ENCODE measurements at places on chromosomes 1 and 21.
A peak's percentile ranks its signal among the peaks of the same experiment; 100 is the strongest.

- no peak for DNase-seq
Observed at GRCh38 chr1:68908316-68908715, 411.4 kb upstream of the DEPDC1 start.

GRCh38 chr1:153951801-153952200 lies 5.3 kb upstream of the DENND4B start:
- no peak for DNase-seq

DNA sequence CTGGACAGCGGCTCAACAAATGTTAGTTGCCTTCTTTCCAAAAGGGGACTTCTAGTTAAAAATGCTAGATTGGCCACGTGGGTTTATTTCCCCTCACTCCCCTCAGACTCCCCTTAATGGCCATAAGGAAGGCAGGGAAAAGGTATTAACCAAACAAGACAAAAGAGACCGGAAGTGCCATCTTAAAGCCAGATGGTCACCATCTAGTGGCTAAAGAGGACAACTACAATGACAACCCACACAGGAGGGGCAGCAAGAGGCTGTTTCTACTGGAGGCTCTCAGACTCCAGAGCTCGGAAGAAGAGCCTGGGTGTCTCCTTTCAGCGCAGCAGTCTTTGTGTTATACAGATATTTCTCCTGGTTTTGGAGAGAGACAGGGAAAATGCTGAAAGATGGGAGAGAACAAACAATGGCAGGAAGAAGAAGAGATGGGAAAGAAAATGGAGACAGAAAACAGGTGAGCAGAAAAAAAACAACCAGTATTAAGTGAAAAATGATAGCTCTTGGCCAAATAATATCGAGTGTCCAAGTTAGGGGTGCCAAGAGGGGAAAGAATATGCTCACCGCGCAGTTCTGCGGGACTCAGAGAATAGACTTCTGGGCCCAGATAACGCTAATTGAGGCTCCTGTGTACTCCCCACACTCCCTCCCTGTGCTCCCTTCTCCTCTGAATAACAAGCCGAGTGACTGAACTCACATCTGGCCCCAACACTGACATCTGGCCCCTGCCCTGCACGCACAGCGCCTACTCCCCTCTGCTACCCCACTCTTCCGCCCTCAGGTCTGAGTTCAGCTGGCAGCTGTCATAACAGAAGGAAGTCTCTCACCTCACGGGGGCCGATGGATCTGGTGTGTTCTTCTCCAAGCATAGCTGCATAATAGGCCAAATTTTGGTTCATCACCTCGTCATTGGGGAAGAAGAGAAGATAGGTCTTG lies 9.6 kb downstream of the P3H1 start:
- peak; percentile 51 for DNase-seq

- DNase-seq = no peak
Observed at GRCh38 chr1:160953030-160953429, 1.6 kb downstream of the ITLN2 start.

DNA sequence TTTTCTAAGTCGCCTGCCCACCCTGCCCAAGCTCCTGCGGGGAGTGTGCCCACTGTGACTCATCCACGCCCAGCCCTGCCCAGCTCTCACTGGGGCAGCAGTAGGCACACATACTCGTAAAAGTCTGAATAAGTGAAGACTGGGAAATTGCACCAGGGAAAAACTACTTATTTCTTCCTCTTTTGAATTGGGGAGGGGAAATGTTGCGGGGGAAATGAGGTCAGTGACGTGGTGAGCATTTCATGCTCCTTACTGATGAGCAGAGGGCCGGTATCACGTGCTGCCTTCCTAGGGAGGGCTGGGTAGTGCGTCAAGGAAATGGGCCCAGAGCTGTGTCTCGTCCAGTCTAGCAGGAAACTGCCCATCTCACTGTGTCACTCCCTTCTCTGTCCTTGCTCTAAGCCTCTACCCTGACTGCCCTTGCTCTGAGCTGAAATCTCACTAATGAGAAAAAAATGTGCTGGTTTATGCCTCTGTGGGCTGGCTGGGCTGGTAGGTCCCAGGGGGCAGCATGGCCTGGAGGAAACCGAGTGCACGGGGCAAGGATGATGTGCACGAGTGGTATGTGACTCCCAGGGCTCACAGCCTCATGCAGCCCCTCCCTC lies 13.5 kb upstream of the TNFRSF1B start:
- peak; percentile 80 for DNase-seq

- DNase-seq = no peak
Observed at GRCh38 chr1:116569381-116569670, 1.5 kb downstream of the CD58 start.

DNA sequence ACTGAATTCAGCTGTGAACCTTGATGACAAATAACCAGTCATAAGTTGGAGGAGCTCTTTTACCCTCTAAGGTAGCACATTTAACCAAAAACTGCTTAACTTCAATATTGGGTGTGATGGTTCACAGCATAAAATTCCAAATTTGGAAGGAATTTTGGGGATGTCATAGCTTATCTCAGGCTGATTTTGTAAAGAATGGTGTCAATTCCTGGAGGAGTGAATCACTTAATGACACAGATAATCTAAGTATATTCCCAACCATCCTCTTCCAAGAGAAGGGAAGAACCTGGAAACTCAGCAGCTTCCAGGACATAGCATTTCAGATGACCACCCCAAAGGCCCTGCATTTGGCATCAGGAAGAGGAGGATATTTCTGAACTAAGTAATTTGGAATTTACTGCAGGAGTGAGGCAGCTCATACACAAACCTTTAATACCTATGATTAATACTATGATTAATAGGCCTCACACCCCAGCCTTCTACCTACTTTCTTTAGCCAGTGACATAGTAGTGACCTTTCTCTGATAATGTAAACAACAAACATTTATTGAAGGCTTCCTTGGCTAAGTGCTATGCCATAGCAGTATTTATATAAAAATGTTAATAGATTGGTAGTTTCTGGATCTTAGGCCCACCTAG lies 14.5 kb downstream of the GLUL start:
- no peak for DNase-seq

DNA sequence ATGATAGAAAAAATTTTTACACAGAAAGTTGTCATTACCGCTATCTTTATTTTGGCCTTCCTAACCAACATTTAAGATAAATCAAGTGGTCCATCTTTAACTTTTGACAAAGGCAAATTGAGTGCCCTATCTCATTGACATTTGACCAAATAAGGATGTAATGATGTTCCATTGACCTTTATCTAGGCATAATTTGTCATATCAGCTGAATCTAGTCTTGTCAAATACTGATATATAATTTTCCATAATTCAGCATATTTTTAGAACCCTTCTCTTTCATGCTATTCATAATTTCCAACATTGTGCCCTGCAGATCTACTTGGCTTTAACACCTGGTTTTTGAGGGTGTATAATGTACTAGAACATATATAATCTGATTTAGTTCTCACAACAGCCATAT lies 63.8 kb downstream of the XCL1 start:
- no peak for DNase-seq

DNA sequence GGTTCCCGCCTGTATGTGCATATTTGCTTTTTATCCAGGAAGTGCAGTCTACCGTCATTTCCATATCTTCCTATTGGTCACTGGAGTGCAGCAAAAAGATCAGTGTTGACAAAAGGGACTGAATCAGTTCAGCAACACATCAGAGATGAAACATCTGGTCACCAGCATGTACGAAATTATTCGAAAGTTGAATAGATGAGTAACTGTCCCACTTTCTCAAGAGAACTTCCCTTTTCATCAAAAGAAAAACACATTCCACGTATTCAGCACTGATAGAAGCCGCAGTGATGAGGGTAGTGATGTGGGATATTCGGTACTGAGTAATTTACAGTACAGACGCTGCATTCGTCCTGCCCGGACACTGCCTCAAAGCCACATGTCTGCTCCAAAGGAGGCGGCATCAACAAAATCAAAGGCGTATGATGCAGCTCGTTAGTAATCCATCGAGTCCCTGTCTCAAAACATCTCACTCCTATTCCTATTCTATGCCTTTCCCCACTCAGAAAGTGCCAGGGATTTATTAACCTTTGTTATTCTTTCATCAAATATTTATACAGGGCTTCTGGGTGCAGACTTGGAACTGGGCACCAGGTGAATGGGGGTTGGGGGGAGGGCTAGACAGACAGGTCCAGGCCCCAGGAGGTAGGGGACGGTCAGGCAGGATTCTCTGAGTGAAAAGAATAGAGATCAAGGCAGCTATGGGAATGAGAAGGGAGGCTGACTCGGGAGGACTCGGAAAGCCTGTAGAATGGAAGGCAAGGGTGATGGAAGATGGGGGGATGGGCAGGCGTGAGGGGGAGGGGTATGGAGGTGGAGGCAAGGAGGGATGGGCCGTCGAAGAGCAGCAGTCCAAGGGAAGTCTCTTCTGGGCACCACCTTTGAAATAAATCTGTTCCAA lies 79.5 kb upstream of the SLC45A1 start:
- DNase-seq = peak; percentile 63

DNA sequence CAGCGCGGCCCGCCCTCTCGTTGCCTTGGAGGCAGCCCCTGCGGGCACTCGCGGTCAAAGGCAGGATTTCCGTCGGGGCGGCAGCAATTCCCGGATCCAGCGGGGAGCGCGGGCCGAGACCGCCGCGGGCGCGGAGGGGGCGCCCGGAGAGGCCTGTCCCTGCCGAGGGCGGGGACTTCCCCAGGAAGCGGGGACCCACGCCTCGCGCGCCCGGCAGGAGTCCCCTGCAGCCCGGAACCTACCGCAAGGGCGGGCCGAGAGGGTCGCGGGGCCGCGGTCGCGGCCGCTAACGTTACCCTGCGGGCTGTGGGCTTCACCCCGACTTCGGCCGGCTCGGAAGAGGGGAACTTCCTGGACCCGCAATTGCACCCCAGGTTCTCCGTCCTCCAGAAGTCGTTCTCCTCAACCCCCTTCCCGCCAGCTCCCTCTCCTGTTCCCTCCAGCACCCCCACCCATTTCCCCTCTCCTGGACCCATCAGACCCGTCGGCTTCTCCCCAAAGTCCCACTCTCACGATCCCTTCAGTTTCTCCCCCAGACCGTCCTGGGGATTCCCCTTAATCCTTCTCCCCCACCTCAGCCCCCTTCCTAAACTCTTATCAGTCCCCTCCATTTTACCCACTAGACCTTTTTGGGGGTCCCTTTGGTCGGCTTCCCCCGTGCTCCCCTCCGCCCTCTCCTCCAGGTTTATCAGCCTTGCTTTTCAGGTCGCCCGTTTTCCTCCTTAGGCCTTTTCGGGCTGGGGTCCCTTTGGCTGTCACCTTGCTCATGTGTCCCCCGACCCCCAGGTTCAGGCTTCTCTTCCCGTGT lies 604 bp downstream of the FGR start:
- DNase-seq = peak; percentile 30

DNA sequence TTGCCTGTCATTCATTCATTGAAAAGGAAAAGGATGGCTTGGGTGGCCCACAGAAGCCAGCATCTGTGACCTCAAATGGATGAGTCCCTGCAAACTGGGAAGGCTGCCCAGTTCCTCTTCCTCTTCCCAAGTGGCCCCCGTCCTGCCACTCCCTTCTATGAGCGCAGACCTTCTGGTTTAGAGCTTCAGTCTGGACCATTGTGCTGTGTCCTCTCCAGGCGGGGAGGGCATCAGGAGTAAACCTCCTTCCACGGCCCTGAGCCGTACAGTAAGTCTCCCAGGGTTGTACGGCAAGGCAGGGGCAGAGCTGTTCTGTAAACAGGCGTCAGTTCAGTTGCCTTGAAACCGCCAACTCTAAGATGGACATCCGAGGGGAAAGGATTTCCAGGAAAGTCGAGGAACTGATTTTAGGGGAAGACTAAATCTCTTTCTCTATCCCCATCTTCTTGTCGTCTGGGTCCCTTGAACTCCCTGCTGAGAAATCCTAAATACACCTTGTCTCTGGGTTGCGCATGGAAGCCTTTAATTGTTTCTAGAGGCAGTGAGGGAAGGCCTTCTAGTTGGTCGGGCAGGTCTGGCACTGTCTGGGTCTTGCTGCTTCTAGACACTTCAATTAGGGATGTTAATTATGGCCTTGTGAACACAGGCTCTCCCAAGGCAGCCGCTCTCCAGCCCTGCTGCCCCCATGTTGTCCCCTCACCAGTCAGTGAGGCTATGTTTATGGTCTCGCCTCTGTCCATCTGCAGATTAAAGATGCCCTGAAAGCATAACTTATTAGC lies 22.1 kb downstream of the SOX13 start:
- no peak for DNase-seq

GRCh38 chr1:6444377-6444776 lies 19.8 kb downstream of the ESPN start:
- DNase-seq = no peak

DNA sequence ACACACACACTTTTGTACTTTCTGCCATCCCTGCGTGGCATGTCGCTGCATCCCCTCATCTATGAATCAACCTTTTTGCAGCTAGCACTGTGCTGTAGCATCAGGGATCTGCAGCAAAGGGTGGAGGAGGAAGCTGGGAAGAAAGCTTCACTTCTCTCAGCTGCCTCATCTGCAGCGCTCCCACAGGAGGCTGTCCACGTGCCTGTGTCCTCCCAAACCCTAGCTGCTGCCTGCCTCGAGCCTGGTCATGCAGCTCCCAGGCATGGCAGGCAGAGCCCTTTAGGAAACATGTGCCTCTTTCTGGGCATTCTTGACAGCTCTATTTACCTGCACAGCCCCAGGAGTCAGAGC lies 262.1 kb upstream of the SGIP1 start:
- no peak for DNase-seq

Data from kidney capillary endothelial cell (primary cell).